ENCODE measurements at places on chromosomes 4 and X.

- DNase-seq = no peak
Observed at GRCh38 chr4:150136481-150136880, 58.2 kb downstream of the DCLK2 start.

GRCh38 chrX:122055460-122055859, 1008.0 kb downstream of the GLUD2 start:
- DNase-seq = no peak

DNA sequence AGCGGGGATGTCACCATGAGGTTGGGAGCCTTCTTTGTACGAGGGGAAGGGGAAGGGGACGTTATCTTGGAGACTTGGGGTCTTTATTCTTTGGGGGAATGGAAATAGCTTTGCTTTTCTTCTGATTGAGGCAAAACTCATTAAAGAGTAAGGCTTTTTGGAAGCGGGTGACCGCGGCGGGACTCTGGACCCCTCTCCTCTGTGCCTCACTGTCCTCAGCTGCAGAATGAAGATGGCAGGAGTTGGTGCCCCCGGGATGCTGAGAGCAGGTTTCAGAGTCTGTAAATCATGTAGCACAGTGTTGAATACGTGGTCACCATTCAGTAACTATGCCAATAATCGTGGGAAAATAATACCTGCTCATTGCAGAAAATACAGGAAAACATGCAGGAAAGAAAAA, 32.1 kb downstream of the HTT-AS start:
- no peak for DNase-seq

- no peak for DNase-seq
Observed at GRCh38 chrX:150364347-150365050, 1.4 kb downstream of the MAMLD1 start.

- no peak for DNase-seq
Observed at GRCh38 chr4:123346951-123347350, 49.6 kb upstream of the SPRY1 start.

- no peak for DNase-seq
Observed at GRCh38 chrX:19646282-19646681, 131.0 kb upstream of the MAP3K15 start.

GRCh38 chrX:129706400-129707072, 32.2 kb upstream of the XPNPEP2 start:
- no peak for DNase-seq

GRCh38 chrX:28324321-28324721, 262.9 kb upstream of the IL1RAPL1 start:
- no peak for DNase-seq

DNA sequence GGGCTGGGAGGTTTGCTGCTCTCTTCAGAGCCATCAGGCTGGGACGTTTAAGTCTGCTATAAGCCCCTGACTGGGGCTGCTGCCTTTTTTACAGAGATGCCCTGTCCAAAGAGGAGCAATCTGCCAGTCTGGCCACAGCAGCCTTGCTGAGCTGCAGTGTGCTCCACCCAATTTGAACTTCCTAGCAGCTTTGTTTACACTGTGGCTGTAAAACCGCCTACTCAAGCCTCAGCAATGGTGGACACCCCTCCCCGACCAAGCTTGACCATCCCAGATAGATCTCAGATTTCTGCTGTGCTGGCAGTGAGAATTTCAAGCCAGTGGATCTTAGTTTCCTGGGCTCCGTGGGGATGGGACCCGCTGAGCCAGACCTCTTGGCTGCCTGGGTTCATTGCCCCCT, 40.7 kb downstream of the SPATA18 start:
- DNase-seq = no peak

- DNase-seq = no peak
Observed at GRCh38 chr4:185215261-185215660, 5.9 kb downstream of the SNX25 start.

GRCh38 chrX:101787934-101788333, 128.3 kb upstream of the ARMCX2 start:
- no peak for DNase-seq

DNA sequence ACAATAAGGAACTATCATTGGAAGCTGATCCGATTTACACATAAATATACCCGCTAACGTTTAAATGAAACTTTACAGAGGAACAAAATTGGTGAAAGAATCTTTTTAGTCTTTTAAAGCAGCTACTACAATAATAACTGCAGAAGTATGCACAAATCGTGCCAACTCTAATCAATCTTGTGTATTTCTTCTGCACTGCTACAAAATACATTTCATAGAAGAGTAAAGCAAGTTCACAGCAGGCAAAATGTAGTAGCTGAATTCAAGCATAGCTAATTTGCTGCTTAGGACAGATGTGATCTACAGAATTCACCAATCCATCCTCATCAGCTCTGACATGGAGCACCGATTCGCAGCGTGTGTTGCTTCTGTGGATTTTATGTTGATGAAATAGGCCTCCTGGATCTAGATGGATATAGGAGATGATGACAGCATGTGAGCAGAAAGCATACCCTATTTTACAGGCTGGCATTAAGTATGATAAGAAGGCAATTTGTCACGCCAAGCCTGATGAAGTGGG, 367.3 kb upstream of the FGF13 start:
- no peak for DNase-seq
